ENCODE measurements at places on chromosomes 2 and 18.

DNA sequence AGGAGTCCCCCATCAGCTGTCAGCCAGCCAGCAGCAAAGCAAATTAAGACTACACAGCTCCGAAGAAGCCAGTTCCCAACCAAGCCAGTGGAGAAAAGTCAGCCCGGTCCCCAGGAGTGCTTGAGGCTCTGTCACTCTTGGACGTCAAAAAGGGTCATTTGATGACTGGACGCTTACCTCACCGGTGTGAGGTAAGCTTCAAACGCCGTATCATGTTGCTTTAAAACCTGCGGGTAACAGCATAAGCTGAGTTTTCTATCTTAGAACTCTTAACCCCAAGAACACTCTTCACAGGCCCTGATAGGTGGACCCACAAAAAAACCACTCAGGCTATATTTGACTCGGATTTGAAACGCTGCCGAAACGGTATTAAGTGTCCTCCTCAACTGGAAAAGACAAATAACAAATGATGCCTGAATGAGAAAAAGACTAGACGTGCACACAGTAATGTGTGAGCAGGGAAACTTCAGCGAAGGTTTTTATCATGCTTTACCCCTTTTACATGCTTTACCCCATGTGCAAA lies 682 bp upstream of the LNPK start:
- peak; percentile 8 for DNase-seq

DNA sequence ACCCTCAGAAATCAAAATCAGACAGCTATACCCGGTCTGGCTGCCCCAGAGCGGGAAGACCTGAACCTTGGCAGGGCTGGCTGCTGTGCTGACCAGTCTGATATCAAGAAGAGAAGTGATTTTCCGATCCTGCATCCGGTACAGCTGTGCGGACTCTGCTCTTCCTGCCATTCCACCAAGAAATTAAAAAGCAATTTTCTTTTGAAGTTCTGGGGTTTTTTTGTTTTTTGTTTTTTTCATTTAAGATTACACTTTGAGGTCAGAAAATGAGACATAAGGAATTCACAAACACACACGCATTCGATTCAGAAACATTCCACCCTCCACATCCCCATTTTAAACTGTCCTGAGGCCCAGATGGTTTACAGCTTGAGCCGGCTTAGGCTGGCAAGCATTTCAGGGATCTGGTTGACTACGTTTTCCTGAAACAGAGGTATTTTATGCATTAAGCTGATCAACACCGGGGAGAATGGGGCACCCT lies 156.5 kb downstream of the COL6A3 start:
- no peak for DNase-seq

- DNase-seq = no peak
Observed at GRCh38 chr2:71843391-71843850, 304.2 kb downstream of the CYP26B1 start.

- no peak for DNase-seq
Observed at GRCh38 chr2:23549821-23550530, 165.0 kb downstream of the KLHL29 start.

DNA sequence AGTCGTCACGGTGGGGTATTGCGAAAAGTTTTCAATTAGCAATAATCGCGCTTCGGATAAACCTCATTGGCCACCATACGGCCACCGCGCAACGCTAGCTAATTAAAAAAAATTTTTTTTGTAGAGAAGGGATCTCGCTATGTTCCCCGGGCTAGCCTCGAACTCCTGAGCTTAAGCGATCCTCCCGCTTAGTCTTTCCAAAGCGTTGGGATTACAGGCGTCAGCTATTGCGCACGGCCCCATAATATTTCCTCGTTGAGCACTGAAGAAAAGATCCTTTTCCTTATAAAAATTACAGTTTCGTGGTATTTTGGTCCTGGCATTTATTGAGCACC lies 759 bp upstream of the ACTR1B start:
- DNase-seq = peak; percentile 13

- no peak for DNase-seq
Observed at GRCh38 chr2:215363461-215364156, 51.8 kb downstream of the ATIC start.

DNA sequence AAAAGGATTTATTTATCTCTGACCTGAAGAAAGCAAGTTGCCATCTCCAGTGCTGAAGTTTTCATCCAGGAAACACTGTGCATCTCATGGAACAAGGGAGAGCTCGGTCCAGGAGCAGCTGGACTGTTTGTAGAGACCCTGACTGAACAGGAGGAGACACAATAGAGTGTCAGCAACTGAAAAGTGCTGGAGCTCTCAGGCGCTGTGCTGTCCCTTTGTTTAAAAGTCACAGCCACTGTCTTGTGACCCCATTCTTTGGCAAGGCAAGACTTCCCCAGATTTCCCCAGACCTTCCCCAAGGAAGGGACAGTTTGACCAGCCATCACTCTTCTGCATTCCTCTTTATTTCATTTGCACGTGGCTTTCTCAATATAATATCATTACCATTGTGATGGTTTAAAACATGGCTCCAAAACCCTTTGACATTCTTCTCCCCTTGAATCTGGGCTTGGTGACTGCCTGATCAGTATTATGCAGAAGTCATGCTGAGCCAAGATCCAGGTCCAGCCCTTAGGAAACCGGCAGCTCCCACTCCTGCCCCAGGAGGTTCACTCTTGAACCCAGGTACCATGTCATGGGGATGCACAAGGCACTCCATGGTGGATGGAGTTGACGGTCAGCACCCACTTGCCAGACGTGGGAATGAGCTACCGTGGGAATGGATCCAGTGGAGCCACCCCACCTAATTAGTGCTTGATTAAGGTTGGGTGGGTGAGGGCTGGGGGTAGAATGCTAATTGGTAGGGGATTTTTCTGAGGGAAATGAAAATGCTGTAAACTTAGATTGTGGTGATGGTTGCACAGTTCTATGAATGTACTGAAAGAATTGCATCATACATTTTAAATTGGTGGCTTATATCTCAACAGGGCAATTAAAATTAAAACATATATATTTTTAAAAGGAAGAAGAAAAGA lies 497.9 kb upstream of the RAB6C start:
- DNase-seq = no peak

- peak; percentile 69 for DNase-seq
Observed at GRCh38 chr2:37635504-37636380, 35.7 kb downstream of the CDC42EP3 start.

- no peak for DNase-seq
Observed at GRCh38 chr18:79597176-79597830, 82.3 kb upstream of the CTDP1 start.

- no peak for DNase-seq
Observed at GRCh38 chr2:3433339-3433699, 53.8 kb downstream of the TRAPPC12 start.

DNA sequence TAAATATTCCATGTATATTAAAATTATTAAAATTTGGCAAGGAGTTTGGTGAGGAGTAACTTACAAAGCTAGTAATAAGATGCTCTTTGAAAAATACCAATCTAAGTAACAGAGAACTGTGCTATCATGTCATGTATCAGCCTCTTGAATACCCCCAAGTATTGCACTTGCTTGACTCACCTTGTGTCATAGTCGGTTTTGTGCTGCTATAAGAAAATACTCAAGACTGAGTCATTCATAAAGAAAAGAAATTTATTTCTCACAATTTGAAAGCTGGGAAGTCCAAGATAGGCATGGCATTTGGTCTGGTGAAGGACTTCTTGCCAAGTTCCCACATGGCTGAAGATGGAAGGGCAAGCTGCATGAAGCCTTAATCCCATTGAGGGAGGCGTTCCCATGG lies 179.2 kb downstream of the MEMO1 start:
- no peak for DNase-seq

GRCh38 chr2:98826856-98827255 lies 95.9 kb upstream of the MGAT4A start:
- DNase-seq = no peak

- DNase-seq = no peak
Observed at GRCh38 chr2:42843611-42844010, 51.2 kb upstream of the HAAO start.

GRCh38 chr2:80169811-80170594 lies 134.5 kb downstream of the LRRTM1 start:
- no peak for DNase-seq

DNA sequence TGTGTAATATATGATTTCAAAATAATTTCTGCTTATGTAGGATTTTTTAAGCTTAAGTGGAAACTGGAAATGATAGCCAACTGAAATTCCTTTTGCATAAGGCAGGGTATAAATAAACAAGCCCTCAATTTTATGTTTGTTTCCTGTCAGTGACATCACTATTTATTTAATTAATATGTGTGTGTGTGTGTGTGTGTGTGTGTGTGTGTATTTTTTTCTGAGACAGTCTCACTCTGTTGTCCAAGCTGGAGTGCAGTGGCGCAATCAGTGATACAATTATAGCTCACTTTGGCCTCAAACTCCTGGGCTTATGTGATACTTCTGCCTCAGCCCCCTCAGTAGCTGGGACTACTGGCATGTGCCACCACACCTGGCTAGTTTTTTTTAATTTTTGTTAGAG lies 29.3 kb upstream of the CYP20A1 start:
- no peak for DNase-seq

- no peak for DNase-seq
Observed at GRCh38 chr2:160720098-160720497, 226.5 kb upstream of the RBMS1 start.

GRCh38 chr2:46402874-46403273 lies 76.5 kb upstream of the TMEM247 start:
- no peak for DNase-seq

DNA sequence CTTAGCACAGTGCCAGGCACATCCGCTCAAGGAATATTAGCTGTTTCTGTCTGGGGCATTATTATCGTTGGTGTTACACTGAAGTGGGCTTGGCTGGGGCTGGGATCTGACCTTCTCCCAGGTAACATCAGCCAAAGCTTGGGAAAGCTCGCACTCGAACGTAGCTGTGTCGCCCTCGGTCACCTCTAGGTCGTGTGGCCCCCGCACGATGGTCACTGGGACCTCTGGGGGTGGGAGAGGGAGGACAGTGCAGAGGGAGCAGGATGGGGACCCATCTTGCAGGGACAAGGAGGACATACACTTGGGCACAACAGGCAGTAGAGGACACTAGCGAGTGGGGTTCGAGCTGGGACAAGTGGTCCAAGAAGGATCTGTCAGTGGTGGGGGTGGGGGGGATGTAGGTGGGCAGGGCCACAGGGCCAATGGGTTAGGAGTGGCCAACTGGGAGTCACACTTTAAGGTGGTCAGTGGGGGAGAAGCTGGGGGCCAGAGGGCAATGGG lies 9.7 kb downstream of the TMEM198 start:
- no peak for DNase-seq

DNA sequence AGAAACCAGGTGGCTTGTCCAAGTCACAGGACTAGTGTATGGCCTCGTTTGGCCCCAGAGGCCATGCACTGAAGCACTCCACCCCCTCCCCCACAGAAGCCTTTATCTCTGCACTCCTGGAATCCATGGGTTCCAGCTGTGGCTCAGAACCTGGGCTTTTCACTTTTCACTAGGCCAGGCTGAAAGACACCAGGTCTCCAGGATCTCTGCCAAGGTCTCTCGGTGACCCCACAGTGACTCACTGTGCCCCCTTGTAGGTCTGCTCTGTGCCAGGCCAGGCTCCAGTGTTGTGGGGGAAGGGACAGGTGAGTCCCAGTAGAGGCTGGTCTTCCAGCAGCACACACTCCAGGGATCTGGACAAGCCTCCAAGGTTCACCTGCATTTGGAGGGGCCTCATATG lies 31.0 kb upstream of the GLI2 start:
- no peak for DNase-seq

DNA sequence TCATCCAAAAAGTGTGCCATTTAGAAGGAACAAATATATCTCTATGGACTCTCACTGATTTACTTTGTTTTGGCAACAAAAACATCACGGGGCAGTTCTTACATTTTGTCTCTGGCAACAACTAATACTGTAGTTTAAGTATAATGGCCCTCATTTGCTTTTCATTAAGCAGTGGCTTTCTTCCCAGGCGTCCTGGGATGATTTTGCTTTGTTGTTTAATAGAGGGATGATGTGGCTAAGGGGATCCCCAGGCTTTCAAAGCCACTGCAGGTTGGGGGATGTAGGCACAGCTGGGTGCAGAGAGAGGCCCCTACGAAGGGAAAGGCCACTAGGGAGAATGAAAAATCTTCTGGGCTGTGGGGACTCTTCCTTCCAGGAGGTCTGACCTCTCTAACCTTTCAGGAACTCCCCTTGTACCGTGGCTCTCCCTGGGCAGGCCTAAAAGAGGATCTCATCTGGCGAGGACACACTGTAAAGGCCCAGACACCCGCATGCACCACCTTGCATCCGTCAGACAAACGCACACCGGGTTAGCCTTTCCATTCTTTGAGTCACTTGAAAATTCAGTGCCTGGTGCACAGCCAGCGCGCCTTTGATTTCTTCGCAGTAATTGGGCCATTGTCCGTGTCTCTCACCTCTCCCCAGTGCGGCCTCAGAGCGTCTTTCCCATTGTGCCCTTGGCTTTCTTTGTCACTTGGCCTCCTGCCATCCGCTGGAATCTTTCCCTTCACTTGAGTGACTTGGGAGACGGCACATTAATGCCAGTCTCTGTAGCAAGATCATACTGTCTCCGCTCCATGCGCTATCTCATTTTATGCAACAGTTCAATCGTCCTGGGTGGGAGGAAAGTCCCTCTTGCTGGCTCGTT lies 40.3 kb upstream of the AFF3 start:
- DNase-seq = no peak

DNA sequence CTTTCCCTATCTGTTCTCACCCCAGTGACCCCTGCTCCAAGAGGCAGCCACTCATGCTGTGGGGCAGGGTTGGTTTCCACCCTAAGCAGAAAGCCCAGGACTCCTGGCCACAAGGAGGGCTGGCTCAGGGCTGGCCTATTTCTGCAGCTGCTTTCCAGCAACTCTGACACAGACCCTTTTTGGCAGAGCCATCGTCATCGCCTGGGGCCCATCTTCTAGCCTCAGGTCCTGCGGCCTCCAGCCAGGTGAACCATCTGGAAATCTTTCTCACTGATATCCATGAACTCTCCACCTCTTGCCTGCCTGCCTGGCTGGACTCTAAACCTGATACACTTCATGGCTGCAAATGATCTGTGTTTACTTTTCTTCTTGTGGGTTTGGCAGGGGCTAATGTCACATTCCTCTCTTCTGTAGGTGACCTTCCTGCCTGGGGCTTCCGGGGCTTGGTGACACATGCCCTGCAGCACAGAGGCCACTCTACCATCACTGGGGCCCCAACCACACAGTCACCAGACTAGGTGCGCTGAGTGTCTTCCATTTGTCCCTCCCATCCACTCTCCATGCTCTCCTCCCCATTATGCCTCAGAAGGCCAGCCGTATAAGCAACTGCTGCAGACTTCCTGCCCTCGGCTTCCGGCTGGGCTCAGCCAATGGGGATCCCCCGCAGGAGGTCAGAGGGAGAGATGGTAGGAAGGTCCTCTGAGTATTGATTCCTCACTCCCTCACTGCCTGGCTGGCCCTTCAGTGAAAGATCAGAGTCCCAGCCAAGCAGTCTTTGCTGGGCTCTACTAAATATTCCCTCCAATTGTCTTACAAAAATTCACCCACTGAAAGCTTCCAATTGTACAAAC lies 9.7 kb upstream of the COPS8 start:
- DNase-seq = no peak

- DNase-seq = peak; percentile 56
Observed at GRCh38 chr18:45384137-45384961, 230.9 kb upstream of the SLC14A2 start.

Data from activated CD4-positive, alpha-beta T cell treated with anti-CD3 and anti-CD28 coated beads, Interleukin-2, amount 10 ng/mL, durations not matched to agents 7 days and 5 days (primary cell).